Effector memory CD4-positive, alpha-beta T cell (primary cell): ENCODE measurements at places on chromosomes 16 and 17.

GRCh38 chr16:11986521-11987057 is 10.1 kb downstream of the SNX29 start:
- no peak for DNase-seq

GRCh38 chr17:33892717-33893591 is 362.1 kb upstream of the CCL2 start:
- DNase-seq = no peak

DNA sequence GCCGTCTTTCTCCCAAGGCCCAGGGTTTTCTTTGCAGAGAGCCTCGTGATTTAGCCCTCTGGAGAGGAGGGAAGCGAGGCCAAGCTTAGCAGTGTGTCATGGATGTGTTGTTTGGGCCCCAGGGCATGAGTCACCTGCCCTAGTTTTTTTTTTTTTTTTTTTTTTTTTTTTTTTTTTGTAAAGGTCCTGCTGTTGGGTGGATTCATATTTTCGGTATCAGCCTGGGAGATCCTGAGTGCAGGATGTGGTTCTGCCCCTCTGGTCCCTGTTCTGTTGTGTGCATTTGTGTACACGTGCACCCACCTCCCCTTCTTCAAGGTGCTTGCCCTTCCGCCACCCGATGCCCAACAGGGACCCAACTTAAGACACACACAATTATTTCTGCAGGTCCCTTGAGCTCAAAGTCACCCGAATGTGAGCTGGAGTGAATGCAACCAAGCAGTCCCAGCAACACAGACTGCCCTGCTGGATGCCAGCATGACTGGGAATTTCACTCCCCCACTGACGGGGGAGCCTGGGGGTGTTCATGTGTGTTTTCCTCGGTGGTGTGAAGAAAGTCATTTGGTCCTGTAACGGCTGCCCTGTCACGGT is 265.8 kb upstream of the TNRC6C start:
- DNase-seq = no peak

DNA sequence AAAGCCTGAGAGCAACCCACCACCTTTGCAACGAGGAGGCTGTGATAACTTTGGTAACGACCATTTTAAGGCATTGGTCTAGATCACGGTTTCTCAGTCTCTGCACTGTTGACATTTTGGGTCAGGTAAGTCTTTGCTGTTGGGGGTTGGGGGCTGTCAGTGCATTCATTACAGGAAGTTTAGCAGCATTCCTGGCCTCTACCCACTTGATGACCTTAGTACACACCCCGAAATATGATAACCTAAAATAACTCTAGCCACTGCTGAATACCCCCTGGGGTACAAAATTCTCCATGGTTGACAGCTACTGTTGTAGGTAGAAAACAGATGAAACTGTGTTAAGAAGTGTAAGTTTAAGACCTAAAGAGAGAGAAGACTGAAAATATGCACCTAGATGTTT is 36.3 kb downstream of the ADAMTS18 start:
- DNase-seq = no peak

GRCh38 chr17:17042851-17043460 is 699 bp downstream of the MPRIP start:
- no peak for DNase-seq

DNA sequence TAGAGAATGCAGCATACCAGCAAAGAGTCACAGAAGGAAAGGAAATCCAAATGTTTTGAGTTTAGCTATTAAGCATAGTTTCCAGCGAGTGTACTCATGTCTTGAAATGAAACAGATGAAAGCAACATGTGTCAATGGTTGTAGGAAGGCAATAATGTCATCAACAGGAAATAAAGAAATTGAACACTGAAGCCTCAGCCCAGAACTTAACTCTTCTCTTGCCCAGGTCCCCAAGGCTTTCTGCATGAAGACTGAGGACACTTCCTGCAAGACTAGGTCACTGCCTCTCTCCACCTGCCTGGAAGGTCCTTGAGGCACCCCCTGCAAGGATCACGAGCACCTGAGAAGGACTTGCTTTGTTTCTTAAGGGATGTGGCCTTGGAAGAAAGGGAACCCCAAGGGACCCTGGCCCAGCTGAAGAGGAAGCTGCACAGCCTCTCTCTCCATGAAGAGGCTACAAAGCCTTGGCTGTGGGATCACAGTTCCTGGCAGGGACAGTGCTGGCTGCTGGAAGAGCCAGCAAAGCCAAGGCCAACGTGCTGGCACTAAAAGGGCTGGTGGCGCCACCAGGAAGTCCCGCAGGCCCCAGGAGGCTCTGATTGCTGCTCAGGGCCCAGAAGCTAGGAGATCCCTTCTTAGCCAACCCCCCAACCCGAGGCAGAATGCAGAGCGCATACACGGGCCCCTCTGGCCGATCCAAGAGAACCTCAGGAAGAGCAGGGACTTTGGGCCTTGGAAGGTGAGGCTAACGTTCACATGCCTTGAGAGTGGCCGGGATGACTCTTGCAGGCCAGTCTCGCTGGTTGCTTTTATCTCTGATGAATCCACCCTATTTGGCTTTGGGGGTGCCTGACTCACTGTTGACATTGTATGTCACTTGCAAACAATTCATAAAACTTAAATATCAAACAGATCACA is 23.4 kb upstream of the AXIN2 start:
- no peak for DNase-seq

DNA sequence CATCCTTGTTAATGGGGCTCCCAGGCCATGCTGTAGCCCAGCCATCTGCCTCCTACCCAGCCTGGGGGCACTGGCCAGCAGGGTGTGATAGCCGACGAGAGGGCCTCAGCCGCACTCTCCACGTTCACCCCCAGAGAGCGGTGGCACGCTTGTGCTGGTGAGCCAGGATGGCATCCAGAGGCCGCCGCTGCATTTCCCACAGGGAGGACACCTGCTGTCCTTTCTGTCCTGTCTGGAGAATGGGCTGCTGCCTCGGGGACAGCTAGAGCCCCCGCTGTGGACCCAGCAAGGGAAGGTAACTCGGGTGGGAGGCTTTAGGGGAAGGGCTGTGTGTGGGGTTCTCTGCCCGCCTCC is 27.4 kb downstream of the SGSM2 start:
- DNase-seq = no peak

DNA sequence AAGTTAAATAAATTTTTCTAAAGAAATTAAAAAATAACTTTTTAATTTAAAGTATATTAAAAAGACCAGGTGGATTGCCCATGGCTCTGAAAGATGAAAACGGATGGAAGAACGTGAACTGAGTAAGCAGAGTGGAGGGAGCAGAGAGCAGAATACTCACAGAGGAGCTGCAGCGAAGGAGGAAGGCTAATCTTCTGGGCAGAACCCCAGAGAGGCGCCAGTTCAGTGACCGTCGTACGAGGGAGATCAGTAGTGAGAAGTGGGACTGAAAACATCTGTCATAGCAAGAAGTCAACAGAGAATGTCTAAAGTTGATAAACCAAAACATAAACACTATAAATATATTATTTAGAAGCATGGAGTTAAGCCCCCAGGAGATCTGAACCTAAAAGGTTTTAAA is 34.9 kb downstream of the UBE2G1 start:
- DNase-seq = no peak

DNA sequence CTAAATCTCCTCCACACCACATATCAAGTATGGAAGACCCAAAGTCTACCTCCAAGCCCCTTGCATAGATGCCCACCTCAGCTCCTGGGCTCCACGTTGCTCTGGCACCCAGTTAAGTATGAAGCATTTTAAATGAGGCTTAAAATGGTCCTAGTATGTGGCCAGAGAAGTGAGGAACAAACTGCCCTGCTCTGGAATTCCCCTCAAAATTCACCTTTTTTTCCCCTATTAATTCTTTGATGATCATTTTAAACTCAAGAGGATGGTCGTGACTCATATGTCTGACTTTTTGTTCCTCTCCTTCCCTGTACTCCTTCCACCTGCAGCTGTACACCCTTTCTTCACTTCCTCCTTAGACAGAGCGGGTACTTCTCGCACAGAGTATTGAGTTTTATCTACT is 234.5 kb upstream of the MYOCD start:
- DNase-seq = no peak

DNA sequence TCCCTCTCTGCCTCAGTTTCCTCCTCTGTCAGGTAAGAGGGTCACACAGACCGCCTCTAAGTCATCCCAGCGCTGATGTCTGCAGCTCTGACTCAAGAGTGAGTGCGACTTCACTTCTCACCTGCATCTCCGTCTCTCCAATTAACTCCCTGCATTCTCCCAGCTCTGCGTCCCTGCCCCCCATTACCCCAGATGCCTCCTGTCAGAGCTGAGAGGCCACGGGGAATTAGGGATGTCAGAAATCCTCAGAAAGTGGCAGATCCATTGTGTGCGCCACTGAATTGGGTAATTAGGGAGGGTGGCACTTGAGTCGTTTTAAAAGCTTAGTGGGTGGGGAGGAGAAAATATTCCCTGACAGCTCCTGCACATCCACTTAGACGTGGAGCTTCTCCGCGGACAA is 885.4 kb upstream of the EEF2KMT start:
- no peak for DNase-seq

DNA sequence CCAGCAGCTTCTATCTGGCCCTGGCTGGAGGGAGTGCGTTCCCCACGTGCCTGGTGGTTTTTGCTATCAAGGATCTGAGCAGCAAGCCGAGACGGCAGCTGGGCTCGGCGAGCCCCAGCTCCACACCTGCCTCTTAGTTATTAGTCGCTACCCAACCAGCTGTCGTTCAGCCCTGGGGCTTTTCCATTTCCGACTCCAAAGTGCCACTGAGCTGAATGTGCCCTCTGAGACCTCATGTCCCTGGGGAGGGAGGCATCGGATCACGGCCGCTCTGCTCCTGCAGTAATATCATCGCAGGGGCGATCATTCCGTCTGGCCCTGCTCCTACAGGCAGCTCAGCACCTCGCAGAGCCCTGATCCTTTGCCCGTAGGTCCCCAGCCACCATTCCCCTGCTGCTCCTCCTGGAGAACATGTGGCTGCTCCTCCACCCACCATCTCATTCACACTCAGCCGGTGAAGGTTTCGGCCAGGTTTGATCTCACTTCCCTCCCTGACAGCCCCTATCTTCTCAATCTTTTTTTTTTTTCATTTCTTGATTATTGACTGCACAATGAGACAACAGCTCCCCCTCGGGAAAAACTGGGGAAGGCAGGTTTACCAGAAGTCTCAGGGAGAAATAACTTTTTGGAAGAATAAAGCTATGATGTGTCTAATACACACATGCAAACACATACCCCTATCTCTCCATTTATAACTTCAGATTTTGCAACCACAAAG is 86.7 kb downstream of the ZFHX3 start:
- no peak for DNase-seq

DNA sequence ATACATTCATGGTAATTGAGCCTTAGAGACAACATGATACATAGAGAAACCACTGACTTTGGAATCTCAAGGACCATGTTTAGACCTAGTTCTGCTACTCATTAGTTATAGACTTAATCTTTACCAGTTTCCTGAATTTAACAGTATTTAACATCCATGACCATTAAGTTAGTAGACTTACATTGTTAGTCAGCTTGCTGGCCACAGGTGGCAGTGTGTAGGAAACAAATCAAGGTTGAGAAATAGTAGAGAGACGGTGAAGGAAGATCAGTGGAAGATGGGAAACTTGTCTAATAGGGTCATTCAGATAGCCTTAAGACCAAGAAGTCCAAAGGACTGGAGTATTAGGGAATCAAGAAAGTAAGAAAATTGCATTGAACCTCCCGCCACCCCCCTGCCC is 31.0 kb downstream of the OMG start:
- DNase-seq = no peak

DNA sequence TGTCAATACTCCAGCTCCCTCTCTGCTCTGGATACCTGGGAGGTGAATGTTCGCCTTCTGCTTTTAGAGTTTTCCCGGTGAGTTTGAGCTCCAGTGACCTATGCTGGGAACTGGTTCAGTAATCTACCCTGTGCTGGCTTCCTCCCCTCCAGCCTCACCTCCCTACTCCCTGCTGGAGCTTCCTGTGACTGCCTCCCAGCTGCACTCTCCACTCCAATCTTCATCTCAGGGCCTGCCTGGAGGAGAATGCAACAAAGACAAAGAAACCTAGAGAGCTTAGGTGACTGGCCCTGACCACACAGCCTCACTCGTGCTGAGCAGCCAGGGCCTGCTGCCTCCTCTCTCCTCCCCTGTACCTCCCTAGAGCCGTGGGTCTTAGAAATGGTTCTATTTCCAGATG is 101.6 kb upstream of the FOXF1 start:
- no peak for DNase-seq

DNA sequence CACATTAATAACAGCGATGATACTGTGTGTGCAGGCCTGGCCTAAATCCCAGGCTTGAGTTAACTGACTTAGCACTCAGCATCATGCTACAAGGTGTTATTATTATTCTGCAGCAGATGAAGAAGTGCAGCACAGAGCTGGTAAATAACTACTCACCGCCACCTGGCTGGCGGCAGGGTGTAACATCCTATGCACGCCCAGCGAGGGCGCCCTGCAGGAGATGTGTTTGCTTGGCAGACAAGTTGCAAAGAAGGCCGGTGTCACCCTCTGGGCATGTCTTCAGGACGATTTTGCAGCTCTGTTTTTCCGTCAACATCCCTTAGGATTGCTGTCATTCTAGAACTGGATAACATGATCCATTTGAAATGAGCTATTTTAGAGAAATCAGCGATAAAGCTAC is 30.1 kb downstream of the DNAH9 start:
- DNase-seq = no peak

DNA sequence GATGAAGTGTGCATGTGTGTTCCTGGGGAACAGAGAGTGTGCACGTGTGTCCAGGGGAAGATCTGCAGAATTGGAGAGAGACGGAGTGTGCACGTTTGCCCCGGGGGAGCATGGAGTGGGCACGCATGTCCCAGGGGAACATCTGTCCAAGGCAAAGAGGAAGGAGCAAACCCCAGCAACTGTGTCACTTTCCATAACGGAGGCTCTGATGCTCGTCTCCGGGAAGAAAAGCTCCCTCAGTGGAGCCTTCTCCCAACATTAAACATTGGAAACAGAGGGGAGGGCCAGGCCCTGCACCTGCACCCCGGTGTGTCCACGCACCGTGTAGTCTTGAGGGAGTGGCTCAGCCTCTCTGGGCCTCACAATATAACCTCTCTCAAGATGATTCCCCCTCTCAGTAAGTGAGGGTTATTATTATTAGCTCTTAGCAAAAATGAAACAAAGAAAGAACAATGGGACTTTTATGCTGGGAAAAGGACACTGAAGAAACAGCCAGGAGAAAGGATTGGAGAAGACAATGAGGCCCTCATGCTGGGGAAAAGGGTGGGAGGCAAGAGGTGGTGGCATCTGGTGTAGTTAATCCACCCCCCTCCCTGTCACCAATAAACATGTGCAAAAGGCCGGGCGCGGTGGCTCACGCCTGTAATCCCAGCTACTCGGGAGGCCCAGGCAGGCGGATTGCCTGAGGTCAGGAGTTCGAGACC is 7.6 kb downstream of the RAB40B start:
- no peak for DNase-seq

- DNase-seq = no peak
These were observed at the start of gene CA5A for GRCh38 chr16:87936375-87937230. CA5A (minus strand) TSS chr16:87936529; CDS start chr16:87936450, 79 bp downstream.

- DNase-seq = no peak
These were observed at the start of gene AANAT for GRCh38 chr17:76467366-76467765. AANAT (plus strand) TSS chr17:76467603; CDS start chr17:76468747, 1,144 bp downstream.

GRCh38 chr16:86712158-86713009 is 134.0 kb downstream of the FOXL1 start:
- DNase-seq = no peak

DNA sequence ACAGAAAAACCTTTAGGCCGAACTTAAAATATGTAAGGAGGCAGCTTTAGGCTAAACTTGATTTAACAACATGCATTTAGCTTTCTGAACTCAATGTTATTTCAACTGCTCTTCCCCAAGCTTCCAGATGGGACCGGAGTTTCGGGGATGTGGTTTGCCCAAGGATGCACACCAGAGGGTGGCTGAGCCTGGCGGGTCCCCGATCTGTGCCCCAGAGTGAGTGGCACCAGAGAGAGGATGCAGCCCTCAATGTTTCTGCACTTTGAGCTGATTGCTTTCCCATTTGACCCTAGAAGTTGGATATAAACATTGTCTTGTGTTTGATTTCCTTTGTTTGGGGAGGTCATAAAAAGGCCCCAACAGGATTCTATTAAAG is 348.0 kb upstream of the TNRC6C start:
- DNase-seq = no peak
